ENCODE measurements at places on chromosomes 7 and 10.

- no peak for DNase-seq
These were observed 244.1 kb downstream of the PTEN start for GRCh38 chr10:88107296-88108097.

GRCh38 chr7:99669782-99670181 lies 10.0 kb downstream of the CYP3A5 start:
- DNase-seq = peak; percentile 5

GRCh38 chr7:131354390-131354789 lies 26.7 kb downstream of the MKLN1 start:
- DNase-seq = peak; percentile 13

DNA sequence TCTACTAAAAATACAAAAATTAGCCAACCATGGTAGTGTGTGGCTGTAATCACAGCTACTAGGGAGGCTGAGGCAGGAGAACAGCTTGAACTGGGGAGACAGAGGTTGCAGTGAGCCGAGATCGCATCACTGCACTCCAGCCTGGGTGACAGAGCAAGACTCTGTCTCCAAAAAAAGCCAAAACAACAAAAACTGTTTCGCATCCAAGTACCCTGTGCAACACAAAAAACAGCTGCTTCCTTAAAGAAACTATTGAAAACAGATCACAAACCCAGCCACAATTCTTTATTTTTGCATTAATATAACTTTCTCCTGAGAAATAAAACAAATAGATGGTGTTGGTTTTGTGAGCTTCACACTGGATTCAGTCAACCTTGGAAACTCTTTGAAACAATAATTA lies 112.1 kb upstream of the AFAP1L2 start:
- no peak for DNase-seq

DNA sequence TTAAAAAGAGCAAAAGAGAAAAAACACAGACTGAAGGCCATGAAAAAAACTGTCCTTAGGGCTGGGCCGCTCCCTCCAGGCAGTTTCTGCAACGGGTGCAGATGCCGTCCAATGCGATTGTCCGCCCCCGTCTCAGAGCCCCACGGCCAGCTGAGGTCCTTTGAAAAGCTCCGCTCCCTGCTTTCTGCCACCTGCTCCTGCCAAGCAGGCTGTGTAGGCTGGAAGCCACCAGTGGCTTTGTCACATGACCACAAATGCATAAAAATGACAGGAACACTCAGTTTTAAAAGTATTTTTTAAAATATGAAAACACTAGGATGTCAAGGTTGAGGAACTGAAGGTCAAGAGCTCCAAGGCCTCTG lies 71.7 kb downstream of the AMZ1 start:
- DNase-seq = no peak

DNA sequence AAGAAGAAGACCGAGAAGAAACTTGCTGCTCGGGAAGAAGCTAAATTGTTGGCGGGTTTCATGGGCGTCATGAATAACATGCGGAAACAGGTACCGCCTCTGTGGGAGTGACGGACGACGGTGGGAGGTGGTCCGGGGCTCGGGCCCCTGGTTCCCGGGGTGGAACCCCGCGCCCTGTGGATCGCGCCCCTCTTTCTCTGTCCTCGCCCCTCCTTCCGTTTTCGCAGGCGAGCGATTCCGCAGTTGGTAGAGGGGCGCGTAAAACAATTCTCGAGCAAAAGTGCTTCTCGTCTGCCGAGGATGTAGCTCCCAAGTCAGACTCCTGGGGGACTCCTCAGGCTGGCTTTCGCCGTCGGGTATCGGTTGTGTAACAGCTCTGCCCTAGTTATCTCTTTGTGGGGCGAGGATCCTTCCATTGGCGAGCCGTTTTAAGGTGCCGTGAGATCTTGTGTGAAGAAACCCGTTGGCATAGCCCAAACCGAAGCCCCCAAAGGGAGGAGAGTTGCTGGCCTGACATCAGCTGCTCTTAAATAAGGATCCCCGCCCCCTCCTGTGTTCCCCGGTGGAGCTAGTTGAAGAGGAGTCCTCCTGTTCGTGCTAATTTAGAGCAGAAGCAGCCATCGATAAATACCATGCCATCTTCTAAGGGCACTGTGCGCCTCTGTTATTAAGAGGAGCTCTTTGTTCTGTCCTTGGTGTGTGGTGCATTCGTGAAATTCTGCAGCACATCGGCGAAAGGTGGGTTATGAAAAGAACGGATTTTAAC lies 655 bp downstream of the KLHL7 start:
- DNase-seq = peak; percentile 47

DNA sequence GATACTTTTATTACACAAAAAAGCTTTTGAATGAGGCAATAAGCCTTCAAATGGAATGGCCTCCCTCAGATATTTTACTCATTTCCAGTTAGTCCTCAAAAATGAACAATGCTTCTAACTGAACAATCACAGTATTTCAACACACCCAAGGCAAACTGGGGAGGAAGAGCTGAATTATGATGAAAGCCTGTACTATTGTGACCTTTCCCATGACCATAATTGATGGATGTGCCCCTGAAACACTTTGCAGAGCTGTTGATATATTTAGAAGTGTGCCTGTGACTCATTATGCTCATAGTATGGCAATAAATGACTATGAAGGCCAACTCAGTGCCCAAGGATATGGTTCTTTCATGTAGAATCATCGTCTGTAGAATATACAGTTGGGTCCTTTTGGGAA lies 248.1 kb downstream of the AHR start:
- DNase-seq = peak; percentile 81

DNA sequence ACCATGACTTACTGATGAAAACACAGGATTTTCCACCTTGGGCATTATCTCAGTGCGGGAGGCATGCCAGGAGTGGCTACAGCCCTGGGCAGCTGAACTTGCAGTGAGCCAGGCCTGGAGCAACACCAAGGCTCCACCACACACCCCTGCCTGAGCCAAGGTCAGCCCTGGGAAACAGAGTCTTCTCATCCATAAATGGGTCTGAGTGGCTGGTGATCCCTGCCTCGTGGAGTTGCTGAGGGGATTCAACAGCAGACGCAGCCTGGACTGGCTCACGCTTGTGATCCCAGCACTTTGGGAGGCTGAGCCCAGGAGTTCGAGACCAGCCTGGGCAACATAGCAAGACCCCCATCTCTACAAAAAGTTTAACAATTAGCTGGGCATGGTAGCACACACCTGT lies 32.2 kb downstream of the SPOCK2 start:
- DNase-seq = no peak

DNA sequence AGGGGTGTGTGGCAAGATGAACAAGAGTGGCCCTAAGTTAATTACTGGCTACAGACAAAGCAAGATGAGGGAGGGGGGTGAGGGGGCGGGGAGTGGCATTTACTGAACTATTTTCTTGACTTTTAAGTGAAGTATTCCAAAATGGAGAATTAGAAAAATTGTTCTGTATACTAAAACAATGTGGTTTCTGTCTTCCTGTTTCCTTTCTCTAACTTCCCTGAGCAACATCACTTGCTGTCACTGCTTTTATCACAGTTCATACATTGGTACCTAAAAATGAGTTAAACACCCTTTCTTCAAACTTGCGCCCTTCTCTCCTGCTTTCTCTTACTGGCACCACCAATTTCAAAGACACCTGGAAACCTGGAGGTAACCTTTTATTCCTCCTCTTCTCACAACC lies 21.6 kb downstream of the PDZD8 start:
- DNase-seq = no peak

GRCh38 chr10:36492590-36493515 lies 632.5 kb upstream of the ANKRD30A start:
- peak; percentile 79 for DNase-seq

- no peak for DNase-seq
These were observed 218.3 kb downstream of the FAM107B start for GRCh38 chr10:14556285-14556956.

- no peak for DNase-seq
These were observed 42.2 kb upstream of the SEMA3E start for GRCh38 chr7:83691095-83691494.

GRCh38 chr7:44259547-44260457 lies 59.0 kb downstream of the YKT6 start:
- peak; percentile 94 for DNase-seq

GRCh38 chr7:42929449-42929848 lies 2.5 kb downstream of the PSMA2 start:
- DNase-seq = no peak

GRCh38 chr10:111360260-111360925 lies 283.6 kb downstream of the ADRA2A start:
- DNase-seq = peak; percentile 15

GRCh38 chr10:101241840-101242707 lies 12.8 kb upstream of the LBX1 start:
- DNase-seq = no peak

- DNase-seq = no peak
These were observed 8.8 kb downstream of the CRPPA start for GRCh38 chr7:16412274-16413254.

- no peak for DNase-seq
These were observed 798.5 kb upstream of the IGFBP3 start for GRCh38 chr7:46719616-46720015.

GRCh38 chr7:5633161-5634106 lies 148.0 kb downstream of the RNF216 start:
- DNase-seq = peak; percentile 18

- DNase-seq = no peak
These were observed 3.0 kb upstream of the SKIDA1 start for GRCh38 chr10:21528236-21529031.

DNA sequence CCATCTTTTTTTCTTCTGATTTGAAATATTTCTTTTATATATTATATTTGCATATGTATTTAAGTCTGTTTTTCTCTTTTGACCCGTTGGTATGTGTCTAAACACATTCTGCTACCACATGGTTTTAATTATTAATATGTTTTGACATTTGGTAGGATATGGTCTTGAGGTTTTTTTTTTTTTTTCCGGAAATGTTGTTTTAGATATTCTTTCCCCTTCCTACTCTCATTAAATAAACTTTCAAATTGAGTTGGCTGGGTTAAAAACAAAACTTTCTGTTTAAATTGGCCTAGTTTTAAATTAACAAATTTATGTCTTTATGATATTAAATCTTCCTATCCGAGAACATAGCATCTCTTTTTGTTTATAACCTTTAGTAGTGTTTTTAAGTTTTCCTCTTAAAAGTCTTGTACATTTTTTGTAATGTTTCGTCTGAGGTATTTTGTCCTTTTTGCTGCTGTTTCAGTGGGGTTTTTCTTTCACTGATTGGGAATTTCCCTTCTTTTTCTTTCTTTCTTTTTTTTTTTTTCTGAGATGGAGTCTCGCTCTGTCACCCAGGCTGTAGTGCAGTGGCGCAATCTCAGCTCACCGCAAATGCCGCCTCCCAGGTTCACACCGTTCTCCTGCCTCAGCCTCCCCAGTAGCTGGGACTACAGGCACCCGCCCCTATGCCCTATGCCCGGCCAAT lies 25.4 kb downstream of the STAM start:
- DNase-seq = no peak

- DNase-seq = peak; percentile 9
These were observed 16.1 kb upstream of the NDST2 start for GRCh38 chr10:73827346-73828089.

GRCh38 chr10:32046151-32046550 lies 10.1 kb downstream of the KIF5B start:
- DNase-seq = no peak

DNA sequence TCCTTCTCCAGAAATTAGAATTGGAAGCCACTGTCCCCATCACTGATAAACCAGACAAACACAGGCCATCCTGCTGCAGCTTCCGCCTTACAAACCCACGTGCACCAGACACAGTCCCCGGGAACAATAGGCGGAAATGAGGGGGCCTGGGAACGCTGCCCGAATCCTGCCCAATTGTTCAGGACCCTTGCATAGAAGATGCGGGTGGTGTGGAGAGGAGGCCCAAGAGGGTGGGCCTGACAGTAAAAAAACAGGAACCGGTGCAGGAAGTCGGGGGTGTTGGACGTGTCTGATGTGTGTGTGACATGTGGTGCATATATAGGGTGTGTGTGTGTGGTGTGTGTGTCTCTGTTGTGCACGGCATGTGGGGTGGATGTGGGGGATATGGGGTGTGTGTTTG lies 26.5 kb upstream of the CHST15 start:
- no peak for DNase-seq

GRCh38 chr7:69698109-69698825 lies 100.0 kb downstream of the AUTS2 start:
- DNase-seq = no peak

GRCh38 chr10:43843321-43844101 lies 194.8 kb upstream of the ZNF32 start:
- peak; percentile 99 for DNase-seq

GRCh38 chr10:61337741-61338140 lies 115.4 kb downstream of the TMEM26 start:
- DNase-seq = no peak

- DNase-seq = no peak
These were observed 84.7 kb downstream of the CCNY start for GRCh38 chr10:35420827-35421552.

GRCh38 chr10:29685506-29685905 lies 50.7 kb upstream of the SVIL start:
- no peak for DNase-seq

DNA sequence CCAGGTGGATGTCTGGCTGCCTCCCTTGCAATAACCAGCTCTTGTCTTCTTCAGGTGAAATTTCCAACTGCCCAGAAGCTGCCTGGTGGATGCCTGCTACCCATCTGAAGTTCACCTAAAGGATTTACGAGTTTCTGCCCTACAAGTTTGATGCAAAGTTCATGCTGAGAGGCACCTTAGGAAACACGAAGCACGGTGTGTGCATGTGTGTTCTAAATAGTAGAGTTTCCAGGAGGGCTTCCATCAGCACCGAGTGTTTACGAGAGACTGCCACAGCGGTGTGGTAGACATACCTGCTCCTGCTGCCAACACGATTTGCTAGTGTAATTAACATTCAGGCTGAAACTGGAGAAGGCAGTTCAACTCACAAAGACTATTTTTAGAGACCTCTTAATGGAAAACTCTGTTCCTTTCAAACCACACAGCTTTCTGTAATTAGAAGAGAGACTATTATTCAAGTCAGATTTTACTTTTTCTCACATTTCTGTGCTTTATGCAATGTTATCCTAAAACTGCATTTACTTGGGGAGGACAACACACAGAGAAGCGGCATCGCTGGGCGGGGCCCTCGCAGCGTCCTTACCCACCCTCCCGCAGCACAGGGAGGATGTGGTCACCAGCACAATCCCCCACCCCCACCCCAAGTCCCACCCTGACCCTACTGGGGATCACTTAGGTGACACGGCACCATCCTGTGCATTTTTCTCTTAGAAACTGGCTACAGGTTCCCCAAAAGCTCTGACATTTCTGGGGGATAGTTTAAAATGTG lies 15.5 kb upstream of the CPXM2 start:
- DNase-seq = no peak

DNA sequence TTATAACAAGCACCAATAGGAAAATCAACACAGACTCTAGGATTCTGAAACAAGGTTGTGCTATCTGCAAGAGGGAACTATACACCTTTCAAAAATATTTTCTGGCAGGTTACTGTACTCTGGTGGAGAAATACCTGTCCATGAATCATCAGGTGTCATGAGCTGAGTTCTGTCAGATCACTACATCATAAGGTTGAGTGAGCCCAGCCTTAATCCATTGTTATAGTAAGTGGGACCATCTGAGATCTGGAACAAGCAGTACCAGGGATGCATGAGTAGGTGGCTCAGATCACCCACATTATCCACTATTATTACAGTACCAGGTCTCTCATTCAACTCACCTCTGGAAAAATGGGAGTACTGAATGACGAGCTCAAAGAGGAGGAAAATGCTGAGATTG lies 212.4 kb downstream of the DGKI start:
- no peak for DNase-seq

- no peak for DNase-seq
These were observed 2.5 kb downstream of the IGFBP3 start for GRCh38 chr7:45918556-45918955.

- no peak for DNase-seq
These were observed 102.3 kb downstream of the KLF6 start for GRCh38 chr10:3682745-3683144.

- peak; percentile 42 for DNase-seq
These were observed 59.3 kb downstream of the DLG5 start for GRCh38 chr10:77867124-77867719.
